ENCODE measurements at places on chromosomes 6 and 20.

- DNase-seq: no peak
Measured at GRCh38 chr6:33745548-33745947, 1.2 kb downstream of the IP6K3 start.

- no peak for DNase-seq
Measured at GRCh38 chr6:127117979-127118297, 533 bp upstream of the RSPO3 start.

GRCh38 chr6:42786525-42786985, 4.7 kb downstream of the BICRAL start:
- DNase-seq: no peak

DNA sequence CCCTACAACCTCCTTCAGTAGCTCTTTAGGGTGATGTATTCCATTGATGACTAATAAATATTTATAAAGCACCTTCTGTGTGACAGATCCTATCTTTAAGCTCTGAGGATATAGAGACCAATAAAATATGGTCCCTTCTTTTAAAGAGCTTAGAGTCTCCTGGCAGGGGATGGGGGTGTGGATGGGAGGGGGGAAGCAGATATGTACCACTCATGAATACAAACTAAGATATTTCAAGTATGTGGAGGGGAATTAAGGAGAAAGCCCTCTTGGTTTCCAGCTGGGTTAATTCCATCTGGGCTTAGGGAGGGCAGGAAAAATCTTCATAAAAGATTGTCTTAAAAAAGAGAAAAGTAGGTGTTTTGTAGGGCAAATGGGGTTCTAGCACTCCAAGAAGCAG, 21.6 kb upstream of the FBXO9 start:
- DNase-seq: peak; percentile 32

GRCh38 chr6:18269717-18270116, 5.4 kb upstream of the DEK start:
- no peak for DNase-seq

GRCh38 chr6:13217206-13217905, 111.0 kb downstream of the TBC1D7 start:
- DNase-seq: no peak

- no peak for DNase-seq
Measured at GRCh38 chr6:111817451-111818120, 55.7 kb downstream of the FYN start.

DNA sequence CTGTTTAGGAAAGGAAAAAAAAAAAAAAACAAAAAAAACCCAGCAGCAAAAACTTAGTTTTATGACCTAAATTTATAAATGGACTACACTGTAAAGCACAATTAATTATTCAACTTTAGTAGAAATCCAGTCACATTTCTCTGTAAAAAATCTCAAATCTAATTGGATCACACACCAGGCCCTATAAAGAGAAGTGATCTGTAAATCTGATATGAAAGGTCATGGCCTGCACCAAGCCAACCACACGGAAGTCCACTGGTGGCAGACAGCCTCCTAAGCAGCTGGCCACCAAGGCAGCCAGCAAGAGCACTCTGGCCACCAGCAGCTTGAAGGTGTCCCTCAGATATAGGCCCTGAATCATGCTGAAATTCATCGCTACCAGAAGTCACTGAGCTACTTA, 131.6 kb downstream of the HFE start:
- no peak for DNase-seq

DNA sequence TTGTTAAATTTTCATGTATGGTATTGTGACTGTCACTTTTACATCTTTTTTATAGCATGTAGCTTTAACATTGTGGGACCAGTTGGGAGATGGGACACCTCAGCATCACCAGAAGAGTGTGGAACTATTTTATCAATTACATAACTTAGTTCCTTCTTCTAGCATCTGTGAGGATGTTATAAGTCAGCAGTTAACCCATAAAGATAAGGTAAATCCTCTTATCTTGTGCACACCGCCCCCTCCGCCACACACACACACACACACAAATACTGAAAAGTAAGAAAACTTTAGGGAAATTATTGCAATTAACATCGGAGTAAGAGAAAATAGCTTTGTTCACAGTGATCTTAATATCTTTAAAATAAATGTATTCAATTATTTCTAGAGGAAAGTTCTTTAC, 60.9 kb downstream of the PGM3 start:
- DNase-seq: no peak

DNA sequence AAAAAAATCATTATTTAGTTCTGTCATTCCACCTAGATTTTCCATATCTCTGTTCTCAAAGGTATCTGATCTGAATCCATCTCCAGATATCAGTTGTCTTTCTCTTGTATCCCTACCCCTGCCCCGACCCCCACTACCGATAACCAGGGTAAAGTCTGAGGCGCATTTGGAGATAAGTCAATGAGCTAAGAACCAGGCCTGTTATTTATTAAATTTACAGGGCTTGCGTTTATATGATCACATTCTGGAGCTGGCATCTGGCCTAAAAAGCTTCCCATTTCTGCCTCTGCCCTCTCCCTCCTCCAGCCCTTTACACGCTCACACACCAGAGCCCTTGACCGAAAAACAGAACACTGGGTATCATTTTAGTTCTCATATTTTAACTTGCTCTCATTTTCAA, 144.7 kb downstream of the ALDH8A1 start:
- no peak for DNase-seq

DNA sequence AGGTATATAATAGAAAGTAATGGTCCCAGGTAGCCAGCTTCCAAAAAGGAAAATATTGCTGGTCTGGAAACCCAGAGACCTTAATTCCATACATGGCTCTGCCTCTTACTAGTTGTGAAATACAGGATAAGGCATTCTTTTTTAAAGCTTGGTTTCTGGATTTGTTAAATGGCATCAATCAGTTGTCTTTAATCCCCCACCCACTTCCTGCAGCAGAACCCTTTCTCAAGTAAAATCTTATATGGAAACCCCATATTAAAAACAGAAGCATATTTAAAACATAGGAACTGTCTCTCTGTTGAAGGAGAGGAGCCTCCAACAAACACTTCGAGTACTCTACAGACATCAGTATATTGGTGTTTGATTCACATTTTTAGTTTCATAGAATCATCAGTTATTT, 6.2 kb upstream of the LCA5 start:
- DNase-seq: no peak

DNA sequence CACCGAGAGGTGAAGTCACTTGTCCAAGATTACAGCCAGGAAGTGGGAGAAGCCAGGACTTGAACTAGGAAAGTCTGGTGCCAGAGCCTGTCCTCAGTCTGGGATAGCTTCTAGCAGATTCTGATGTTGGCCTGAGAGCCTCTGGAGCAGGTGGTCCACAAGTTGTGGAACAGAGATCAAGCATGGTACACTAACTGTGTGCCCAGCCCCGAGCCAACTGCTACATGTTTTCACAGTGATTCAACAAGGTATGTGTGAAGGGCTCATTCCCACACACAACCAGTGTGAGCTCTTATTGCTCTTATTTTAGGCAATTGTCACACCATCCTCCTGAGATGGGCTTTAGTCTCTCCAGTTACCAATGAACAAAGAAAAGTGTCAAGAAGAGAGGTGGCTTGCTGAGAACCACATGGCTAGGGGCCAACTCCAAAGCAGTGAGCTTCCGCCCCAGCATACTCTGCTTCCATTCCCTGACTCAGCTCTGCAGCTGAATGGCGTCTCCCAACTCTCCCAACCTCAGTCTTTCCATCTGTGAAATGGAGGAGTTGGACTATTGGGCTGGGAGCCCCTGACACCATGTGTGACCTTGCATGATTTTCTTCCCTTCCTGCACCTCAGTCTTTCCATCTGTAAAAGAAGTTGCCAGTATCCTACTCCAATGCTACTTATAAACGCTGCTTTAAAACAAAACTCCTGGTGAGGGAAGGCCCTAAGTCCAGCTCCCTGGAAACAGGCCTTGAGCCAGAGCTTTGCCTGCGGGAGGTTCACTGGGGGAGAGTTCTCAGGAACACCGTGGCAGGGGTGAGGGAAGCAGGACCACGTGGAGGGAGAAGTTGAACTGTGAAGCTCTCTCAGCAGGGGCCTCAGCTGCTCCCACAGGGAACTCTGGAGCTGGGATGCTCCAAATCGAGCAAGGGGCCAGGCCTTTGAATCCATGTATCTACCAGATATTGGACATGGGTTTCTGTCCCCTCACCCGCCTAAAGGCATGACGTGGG, 40.9 kb downstream of the CDH22 start:
- DNase-seq: no peak

- DNase-seq: no peak
Measured at GRCh38 chr20:25081065-25081729, 744 bp downstream of the VSX1 start.

- no peak for DNase-seq
Measured at GRCh38 chr6:88983532-88983931, 20.1 kb upstream of the RNGTT start.

- DNase-seq: peak; percentile 24
Measured at GRCh38 chr6:4637691-4638433, 138.3 kb upstream of the CDYL start.

GRCh38 chr6:45605971-45606370, 228.2 kb upstream of the SUPT3H start:
- no peak for DNase-seq

DNA sequence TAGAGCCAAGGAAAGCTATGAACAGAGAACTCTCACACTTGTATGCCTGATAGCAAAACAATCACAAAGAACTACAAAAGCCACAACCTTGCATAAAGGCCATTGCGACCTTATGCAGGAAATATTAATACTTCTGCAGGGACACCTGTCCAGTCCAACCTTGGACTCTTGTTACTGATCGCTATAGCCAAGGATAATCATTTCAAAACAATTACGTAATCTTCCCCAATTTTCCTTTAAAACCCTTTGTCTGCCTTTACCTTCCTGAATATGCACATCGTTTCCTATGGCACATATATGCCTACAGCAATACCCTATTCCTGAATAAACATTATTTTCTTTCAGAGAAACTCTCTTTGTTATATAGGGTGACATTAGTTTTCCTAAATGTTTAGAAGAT, 22.8 kb downstream of the PPIL6 start:
- DNase-seq: no peak

GRCh38 chr20:32360333-32360634, 2.2 kb downstream of the ASXL1 start:
- no peak for DNase-seq

GRCh38 chr6:14743474-14744211, 502.2 kb upstream of the JARID2 start:
- DNase-seq: peak; percentile 86

DNA sequence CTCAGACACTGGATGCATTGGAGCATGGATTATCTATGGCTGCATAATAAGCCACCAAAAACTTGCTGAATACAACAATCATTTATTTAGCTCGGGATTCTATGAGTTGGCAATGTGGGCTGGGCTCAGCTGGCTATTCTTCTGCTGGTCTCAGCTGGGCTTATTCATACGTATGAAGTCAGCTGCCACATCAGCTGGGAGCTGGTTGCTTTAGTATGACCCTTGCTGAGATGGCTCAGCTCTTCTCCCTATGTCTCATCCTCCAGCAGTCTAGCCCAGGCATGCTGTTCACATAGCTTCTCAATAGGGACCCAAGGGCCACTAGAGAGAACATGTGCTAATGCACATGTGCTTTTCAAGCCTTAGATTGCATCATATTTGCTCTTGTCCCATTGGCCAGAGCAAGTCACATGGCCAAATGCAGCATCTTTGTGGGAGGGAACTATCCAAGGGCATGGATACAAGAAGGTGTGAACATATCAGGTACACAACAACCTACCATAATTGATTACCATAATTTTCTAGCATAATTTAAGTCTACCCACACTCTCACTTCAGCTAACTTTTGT, 444.6 kb downstream of the KIF16B start:
- no peak for DNase-seq

GRCh38 chr6:46894433-46894832, 27.3 kb downstream of the ADGRF5 start:
- no peak for DNase-seq

- no peak for DNase-seq
Measured at GRCh38 chr6:19811397-19812079, 25.6 kb upstream of the ID4 start.

GRCh38 chr6:155143578-155144106, 120.2 kb upstream of the CLDN20 start:
- DNase-seq: no peak

DNA sequence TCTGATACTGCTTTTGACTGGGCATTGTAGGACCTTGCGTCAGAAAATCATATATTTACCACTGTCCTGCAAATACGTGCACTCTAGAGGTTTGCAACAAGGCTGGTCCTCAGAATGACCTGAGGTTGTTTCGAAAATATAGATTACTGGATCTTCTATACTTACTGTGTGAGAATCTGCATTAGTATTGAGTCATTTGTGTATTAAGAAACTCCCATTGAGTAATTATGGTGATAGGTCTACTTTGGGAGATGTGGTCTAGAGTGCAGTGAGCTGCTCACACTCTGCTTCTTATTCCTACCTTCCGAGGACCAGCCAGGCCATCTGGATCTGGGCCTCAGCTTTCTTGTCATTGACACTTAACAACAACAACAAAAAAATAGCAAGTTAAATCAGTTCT, 9.6 kb downstream of the KLHL32 start:
- DNase-seq: no peak
